ENCODE measurements at places on chromosomes 7 and 10.

DNA sequence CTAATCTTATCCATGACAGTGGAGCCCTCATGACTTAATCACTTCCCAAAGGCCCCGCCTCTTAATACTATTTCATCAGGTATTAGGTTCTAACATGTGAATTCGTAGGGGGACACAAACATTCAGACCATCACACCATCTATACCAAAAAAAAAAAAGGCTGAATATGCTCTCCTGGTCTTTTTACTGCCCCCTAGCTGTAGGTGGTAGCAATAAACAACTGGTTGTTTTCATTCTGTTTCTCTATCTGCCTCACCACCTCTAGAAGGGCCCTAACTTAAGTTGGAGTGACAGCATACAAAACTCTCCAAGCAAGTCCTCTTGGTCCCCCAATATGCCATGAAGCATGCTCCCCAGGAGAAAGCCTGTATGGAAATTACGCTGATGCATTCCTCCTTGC, 94.1 kb downstream of the GRM8 start:
- no peak for DNase-seq

DNA sequence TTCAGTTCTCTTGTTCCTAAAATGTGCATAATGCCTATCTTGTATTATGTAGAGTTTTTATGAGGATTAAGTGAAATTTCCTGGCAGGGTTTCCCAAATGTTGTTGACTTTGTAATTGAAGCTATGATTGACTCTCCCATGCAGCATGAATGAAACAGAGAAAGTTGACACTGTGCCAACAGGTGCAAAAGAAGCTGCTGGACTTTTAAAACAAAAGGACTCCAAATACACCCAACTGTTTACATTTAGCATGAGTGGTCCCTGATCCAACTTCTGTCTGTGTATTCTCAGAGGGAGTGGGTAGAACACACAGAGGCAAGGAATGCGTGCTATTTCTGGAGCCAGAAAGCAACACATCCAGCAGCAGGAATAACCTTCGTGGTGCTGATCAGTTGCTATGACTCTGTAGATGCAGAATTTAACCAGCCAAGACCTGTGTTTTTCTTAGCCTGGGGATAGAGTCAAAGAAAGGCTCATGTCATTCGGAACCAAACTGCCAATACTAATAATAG, 14.4 kb upstream of the RBM20 start:
- no peak for DNase-seq

DNA sequence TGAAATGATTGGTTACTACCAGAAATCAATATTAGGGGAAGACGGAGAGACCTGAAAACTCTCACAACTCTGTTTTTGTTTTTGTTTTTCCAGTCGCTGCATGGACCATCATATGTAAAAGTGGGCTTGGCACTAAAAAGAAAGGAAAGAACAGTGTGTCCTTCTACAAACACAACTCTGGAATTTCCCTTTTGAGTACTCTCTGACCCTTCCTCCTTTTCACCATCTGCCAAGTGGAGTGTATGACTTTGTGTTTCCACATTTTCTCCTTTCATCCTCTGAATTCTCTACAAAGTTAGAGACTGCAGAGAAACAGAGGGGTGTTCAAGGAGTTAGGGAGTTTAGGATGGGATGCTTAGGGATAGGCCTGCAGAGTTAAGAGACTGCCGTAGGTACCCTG, 92.0 kb downstream of the MDFIC start:
- peak; percentile 34 for DNase-seq

GRCh38 chr10:11142777-11143176, 125.1 kb downstream of the CELF2 start:
- no peak for DNase-seq

GRCh38 chr7:108460964-108461363, 4.7 kb upstream of the NRCAM start:
- DNase-seq, result no peak

- no peak for DNase-seq
These were observed 309.3 kb downstream of the PAXIP1 start for GRCh38 chr7:154693661-154694060.

GRCh38 chr10:132974886-132975830, 32.8 kb upstream of the CFAP46 start:
- no peak for DNase-seq

DNA sequence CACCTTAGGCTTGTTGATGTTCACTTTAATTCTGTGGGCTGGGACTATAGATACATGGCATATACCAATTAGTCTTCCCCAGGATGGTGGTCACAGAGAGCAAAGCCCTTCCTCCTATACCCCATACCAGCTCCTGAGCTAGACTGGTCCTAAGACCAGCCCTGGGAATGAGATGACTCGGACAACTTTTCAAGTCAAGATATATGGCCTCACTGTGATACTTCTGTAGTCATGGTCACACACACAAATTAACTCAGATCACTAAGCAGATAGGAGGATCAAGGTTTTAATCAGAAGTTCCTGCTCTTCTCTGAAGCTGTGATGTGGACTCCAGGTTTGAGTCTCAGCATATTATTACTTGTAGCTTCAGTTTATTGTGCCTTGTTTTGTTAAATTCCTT, 53.1 kb downstream of the SLK start:
- DNase-seq, result no peak

DNA sequence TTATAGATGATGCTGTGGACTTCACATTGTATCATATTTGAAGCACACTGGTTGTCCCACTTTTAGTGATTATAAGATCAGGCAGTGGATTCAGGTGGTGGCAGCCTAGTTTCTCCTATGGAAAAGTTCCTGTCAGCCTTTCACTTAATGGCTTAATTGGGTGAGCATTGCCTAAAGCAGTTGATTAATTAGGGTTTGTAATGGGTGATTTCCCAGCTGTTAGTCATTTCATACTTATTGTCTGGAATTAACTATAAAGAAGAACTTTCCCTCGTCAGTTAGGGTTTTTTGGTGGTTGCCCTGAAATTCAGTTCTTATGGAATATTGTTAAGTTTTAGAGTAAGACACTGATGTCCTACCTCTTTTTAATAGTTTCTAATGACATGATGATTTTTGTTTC, 78.8 kb downstream of the SLC25A40 start:
- no peak for DNase-seq

DNA sequence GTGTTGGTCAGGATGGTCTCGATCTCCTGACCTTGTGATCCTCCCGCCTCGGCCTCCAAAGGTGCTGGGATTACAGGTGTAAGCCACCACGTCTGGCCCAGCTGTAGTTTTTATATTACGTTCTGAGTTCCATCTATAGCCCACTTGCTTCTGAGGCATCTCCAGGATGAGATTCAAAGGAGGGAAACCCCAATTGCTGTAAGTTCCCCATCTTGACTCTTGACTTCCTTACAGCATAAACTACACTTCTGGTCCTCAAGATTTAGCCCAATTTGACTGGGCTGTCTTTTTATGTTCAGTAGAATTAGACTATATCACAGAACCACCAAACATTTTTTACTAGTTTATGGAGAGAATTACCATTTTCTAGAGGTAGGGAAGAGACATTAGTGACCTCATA, 44.3 kb downstream of the CCM2 start:
- DNase-seq, result peak; percentile 35

DNA sequence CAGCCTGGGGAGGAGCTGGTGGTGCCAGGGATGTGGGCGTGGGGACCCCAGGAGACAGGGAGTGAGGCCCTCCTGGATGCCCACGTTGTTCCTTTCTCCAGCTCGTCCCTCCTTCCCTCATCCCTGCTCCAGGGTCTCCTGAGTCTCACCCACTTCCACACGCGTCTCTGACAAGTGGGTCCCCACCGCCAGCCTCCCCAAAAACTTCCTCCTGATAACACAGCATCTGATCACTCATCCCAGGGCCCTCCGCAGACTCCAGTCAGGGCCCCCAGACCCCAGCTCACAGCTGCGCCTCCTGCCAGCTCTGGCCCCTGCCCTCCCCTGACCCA, 60.6 kb upstream of the INPP5A start:
- no peak for DNase-seq

DNA sequence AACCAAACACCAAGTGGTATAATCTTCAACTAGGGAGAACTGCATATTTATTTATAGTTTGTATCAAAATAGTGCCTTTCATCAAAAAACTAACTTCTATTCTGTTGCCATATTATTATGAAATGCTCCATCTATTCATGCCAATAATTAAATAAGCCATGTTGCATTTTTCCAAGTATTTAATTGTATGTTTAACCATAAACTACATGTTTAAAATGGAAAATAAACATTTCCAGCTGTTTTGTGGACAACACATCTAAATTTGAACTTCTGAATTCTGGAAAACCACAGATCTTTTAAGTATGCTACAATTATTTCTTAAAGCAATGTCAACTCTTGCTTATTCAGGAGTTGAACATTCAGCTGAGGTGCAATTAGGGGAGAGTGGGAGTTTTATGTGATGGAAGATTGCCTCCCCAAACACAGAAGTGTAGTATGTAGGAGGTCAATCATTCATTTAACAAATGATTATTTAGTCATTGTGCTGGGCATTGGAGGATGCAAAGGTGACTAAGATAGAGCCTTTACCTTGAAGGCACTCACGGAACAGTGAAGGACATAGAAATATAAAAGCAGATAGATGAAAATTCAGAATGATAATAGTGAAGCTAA, 80.7 kb upstream of the PPP1R3C start:
- DNase-seq, result no peak

GRCh38 chr10:5818894-5819293, 5.7 kb upstream of the GDI2 start:
- peak; percentile 63 for DNase-seq

GRCh38 chr10:13956826-13957225, 370.1 kb downstream of the PRPF18 start:
- no peak for DNase-seq

GRCh38 chr7:150368884-150369747, 494 bp downstream of the REPIN1 start:
- DNase-seq, result peak; percentile 30
